ENCODE measurements at places on chromosomes 13 and 19.

DNA sequence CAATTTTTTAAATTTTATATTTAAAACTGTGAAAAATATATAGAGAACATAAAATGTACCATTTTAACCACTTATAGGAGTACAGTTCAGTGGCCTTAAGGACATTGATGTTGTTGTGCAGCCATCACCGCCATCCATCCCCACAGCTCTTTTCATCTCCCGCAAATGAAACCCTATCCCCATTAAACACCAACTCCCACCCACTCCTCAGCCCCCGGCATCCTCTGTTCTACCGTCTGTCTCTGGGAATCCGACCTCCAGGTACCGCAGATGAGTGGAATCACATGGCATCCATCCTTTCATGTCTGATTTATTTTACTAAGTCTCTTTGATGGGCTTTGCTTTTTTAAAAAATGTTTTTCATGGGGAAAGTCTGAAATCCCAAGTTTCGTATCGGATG lies 23.8 kb upstream of the SMIM17 start:
- no peak for DNase-seq

DNA sequence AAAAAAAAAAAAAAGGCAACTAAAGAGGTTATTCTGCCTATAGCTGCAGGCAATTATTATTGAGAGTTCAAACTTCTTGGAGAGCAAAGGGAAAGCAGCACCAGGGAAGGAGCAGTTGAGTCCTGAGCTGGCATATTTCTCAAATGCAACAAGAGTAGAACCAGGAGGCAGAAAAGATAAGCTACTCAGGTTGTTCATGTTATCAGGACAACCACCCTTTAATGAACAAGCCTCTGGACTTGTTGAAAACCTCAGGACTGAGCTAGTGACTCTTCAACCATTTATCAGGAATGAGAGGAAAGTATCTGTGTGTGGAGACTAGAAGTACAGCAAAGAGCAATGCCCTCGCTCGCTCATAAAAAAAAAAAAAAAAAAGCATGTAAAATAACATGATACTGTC lies 183.0 kb downstream of the KCTD12 start:
- DNase-seq: no peak

DNA sequence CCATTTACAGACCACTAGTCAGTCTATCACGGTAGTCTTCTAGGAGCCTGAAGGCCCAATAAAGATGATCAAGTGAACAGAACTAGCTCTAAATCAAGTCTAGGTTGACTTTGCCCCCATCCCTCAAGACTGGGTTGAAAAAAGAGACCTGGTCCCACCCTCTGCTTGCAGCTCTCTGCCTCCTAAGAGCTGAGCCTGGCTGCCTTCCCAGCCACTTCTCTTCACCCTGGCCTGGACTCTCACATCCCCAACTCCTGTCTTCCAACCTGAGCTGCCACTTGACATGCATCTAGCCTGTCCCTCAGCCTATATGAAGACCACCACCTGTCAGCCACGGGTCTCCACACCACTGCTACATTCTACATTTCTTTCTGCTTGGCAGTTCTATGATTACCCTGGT lies 99.6 kb downstream of the FOXO1 start:
- DNase-seq: no peak

- no peak for DNase-seq
These were observed 1.5 kb downstream of the SCAF1 start for GRCh38 chr19:49643466-49643865.

DNA sequence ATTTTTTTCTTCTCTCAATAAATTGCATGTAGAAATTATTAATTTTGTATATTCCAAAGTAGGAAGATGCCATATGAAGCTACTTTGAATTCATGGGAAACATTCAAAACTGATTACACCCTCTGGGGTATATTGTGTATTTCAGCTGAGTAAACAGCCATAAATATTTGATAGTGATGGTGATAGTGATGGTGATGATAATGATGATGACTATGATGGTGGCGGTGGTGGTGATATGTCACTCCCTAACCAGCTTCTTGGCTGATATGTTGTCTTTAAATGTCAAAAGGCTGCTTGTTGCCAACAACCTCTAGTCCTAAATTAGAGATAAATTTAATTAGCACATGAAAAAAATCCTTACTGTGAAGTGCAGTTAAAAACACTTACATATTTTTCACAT lies 102.0 kb downstream of the LRCH1 start:
- no peak for DNase-seq

DNA sequence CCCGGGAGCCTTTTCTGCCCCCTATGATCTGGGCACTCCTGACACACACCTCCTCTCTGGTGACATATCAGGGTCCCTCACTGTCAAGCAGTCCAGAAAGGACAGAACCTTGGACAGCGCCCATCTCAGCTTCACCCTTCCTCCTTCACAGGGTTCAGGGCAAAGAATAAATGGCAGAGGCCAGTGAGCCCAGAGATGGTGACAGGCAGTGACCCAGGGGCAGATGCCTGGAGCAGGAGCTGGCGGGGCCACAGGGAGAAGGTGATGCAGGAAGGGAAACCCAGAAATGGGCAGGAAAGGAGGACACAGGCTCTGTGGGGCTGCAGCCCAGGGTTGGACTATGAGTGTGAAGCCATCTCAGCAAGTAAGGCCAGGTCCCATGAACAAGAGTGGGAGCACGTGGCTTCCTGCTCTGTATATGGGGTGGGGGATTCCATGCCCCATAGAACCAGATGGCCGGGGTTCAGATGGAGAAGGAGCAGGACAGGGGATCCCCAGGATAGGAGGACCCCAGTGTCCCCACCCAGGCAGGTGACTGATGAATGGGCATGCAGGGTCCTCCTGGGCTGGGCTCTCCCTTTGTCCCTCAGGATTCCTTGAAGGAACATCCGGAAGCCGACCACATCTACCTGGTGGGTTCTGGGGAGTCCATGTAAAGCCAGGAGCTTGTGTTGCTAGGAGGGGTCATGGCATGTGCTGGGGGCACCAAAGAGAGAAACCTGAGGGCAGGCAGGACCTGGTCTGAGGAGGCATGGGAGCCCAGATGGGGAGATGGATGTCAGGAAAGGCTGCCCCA lies 8.5 kb upstream of the CEACAM7 start:
- DNase-seq: no peak

- no peak for DNase-seq
These were observed 9.8 kb downstream of the MEDAG start for GRCh38 chr13:30915691-30916541.

DNA sequence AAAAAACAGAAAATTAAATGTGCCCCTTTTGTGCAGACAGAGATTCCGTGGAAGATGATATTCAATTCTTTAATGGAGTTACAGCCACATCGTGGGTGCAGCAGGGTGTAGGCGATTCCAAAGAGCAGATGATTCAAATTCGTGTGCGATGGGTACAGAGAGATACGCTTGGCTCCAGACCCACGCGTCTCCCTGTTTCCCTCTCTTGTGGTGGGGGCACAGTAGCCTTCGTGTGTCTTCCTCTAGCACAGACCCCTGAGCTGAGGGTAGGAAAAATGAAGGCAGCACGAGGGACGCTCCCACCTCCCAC lies 4.8 kb downstream of the TSPAN16 start:
- DNase-seq: no peak
